ENCODE measurements at places on chromosomes 7 and 10.

GRCh38 chr10:3239066-3239919 is 66.7 kb upstream of the PITRM1 start:
- peak; percentile 17 for DNase-seq

GRCh38 chr7:101410743-101411507 is 48.2 kb downstream of the COL26A1 start:
- no peak for DNase-seq

GRCh38 chr7:141304291-141304690 is 230.4 kb downstream of the TMEM178B start:
- DNase-seq = no peak

GRCh38 chr7:9264395-9264794 is 831.0 kb downstream of the NXPH1 start:
- DNase-seq = no peak

GRCh38 chr7:151079199-151079910 is 1.3 kb downstream of the FASTK start:
- no peak for DNase-seq

GRCh38 chr10:78703593-78703992 is 365.2 kb upstream of the ZMIZ1 start:
- DNase-seq = no peak

- DNase-seq = no peak
These were observed 31.1 kb upstream of the C1GALT1 start for GRCh38 chr7:7151285-7151684.

DNA sequence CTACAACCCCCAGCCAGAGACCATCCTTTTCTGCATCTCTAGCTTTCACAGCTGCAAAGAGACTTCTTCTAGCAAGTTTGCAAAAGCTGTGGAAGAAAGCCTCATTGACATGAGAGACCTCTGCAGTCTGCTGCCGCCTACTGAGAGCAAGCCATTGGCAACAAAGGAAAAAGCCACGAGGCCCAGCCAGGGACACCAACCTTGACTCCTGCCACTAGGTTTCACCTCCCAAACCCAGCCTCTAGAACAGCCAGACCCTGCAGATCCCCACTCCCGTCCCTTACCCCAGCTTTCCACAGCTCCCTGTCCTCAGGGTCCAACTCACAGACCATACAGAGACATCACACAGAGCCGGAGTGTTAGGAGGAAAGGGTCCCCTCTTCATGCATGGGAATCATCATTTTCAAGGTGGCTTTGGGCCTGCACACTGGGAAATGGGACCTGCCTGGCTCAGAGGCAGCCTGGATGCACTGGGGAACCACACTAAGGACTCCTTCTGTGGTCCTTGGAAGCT is 14.6 kb upstream of the C10orf53 start:
- DNase-seq = no peak

All from CD14-positive monocyte (primary cell).